ENCODE measurements at places on chromosomes 5 and 9.

DNA sequence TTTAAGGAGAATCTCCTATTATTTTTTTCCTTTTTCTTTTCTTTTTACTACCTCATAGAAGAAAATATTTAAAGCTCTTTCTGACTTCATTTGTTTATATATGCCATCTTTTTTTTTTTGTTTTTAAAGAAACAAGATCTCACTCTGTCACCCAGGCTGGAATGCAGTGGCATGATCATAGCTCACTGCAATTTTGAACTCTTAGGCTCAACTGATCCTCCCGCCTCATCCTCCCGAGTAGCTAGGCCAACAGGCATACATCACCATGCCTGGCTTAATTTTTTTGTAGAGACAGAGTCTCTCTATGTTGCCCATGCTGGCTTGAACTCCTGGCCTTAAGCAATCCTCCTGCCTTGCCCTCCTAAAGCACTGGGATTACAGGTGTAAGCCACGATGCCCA lies 59.5 kb downstream of the LNPEP start:
- DNase-seq, result no peak

DNA sequence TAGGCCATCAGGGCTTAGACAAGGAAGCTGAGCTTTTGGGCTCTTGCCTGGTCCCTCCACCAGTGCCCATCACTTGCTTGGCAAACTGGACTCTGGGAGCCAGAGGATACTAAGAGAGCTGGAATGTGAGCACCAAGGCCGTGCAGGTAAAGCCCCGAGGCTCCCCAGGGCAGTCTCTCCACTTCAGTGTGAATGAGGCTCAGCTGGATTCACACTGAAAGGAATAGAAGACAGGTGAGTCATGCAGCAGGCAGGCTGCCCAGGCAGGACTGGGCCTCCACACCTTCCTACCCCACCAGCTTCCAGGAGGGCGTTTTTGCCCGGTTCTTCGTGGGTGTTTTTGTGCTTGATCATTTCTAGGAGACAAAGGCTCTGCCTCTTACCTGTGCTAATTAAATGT lies 7.3 kb upstream of the CTSV start:
- no peak for DNase-seq

DNA sequence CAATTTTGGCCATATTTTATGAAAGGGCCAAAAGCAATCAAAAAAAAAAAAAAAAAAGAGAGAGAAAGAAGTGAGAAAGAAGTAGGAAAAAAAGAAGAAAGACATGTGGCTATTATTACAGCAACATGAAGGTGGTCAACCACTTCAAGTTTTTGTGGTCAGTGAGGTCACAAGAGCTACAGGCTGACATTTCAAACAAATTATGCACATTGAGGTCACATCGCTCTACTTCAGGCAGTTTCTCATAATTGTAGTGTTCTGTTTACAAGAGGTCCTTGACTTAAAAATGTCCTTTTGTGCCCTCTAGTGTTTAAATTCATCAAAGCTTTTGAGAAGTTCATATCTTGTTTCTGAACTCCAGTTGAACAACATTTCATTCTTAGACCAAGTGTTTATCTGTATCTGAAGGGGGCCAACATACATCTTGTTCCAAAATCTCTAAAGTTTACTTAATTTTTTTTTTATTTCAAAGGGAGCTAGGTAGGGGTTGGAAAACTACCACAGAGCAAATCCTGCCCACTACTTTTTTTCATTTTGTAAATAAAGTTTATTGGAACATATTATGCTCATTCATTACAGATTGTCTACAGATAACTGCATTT lies 513.1 kb downstream of the PDE4D start:
- DNase-seq, result peak; percentile 76

DNA sequence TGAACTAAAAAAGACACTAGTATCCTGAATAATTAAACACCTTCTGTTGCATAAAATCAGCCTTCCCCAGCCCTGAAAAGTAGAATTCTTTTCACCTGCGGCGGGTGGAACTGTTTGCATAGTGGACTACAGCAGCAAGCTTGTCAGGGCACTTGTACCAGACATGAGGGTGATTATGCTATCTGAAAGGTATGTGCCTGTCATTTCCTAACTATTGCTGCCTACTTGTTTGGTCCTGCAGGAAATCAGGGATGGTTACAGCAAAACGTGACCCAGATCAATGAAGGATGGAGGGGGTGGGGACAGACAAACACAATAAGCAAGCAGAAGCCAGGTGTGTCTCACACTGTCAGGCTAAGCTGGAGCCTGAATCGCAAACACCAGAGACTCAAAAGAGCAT lies 385.6 kb downstream of the MLLT3 start:
- no peak for DNase-seq

GRCh38 chr5:133336121-133336968 lies 276.0 kb downstream of the FSTL4 start:
- DNase-seq, result peak; percentile 17

DNA sequence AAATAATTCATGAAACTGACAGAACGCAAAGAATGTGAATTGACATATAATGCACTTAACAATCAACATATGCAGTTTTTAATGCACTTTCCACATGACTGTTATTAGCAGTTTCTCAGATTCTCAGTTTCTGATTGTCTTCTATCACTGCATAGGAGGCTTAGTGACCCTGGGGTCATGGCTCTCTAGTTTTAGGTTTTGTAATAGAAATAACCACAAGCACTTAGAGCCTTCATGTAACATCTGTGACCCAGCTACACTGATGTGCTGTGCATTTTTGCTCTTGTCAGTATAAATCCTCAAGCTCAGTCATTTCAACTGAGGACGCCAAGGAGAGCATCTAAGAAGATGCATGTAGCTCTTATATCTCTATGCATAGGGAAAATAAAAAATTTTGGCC lies 163.1 kb upstream of the IZUMO3 start:
- DNase-seq, result no peak

- DNase-seq, result no peak
Measured at GRCh38 chr9:31790720-31791119, 593.7 kb upstream of the ACO1 start.

DNA sequence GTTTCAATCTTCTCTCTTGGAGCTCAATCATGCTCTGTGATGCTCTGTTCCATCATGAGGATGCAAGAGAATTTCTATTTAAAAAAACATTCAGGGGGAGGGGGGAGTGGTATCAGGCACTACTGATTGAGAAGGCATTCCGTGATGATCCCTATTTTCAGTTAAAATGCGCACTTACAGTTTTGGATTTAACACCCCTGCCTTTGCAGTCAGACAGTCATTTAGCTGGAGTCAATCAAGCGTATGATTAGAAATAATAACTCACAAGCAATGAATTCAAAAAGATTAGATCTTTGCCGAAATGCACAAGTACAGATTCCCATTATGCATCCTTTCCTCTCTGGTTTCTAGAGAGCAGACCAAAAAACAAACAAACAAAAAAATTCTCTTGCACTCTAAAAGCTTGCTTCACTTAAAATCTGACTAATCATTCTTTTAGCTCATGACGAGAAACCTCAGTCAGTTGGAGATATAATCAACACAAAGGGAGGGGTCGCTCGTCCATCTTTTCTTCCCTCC lies 55.4 kb downstream of the EFNA5 start:
- no peak for DNase-seq

GRCh38 chr9:107667231-107668070 lies 177.9 kb upstream of the KLF4 start:
- no peak for DNase-seq

- DNase-seq, result no peak
Measured at GRCh38 chr9:7871977-7872730, 72.6 kb upstream of the DMAC1 start.

DNA sequence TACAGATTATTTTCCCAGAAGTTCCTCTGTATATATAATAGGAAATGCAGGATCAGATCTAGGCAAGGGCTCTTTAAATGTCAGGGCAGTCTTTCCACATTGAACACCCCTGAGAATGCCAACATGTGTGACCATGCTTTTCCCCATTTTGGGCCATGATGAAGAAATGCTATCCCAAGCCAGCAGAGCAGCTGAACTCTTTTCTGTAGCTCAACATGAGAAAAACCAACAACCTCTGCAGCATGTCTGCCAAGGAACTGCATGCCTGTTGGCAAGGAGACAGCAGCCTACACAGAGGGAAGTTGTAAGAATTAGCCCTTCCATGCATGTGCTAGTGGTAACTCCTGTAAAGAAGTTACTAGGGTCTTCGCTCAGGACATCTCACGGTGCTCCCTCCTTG lies 9.5 kb upstream of the IFNK start:
- no peak for DNase-seq

DNA sequence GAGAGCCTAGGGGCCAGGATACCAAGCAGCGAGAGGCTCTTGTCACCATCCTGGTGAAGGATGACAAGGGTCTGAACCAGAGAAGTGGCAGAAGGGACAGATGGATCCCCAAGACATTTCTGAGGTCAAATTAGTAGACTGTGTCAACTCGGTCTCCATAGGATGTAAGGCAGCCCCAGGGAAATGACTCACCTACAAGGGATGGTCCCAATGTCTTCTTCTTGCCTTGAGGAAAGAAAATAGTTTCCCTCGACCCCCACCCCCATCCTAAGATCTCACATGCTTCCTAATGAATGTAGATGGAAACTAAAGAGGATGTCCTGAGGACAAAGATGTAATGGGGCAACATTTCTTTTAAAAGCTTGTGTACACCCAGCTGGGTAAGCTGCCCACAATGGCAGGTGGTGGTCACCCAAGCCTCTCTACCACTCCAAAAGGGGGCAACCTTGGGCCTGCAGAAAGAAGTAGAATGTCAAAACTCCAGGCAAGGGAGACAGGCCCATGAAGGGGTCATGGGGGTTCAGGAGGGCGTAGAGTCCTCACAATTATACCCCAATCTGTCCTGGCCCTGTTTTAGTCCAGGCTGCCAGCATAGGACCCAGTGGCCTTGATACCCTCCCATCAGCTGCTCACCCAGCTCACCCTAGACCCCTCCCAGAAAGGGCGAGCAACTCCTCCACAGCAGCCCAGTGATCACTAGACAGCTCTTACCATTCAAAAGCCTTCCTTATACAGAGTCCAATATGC lies 187.4 kb downstream of the ACTL7B start:
- DNase-seq, result no peak

GRCh38 chr5:176810687-176811501 lies 535 bp downstream of the UNC5A start:
- DNase-seq, result peak; percentile 18

GRCh38 chr5:149485655-149486615 lies 65.3 kb downstream of the CSNK1A1 start:
- DNase-seq, result peak; percentile 7

DNA sequence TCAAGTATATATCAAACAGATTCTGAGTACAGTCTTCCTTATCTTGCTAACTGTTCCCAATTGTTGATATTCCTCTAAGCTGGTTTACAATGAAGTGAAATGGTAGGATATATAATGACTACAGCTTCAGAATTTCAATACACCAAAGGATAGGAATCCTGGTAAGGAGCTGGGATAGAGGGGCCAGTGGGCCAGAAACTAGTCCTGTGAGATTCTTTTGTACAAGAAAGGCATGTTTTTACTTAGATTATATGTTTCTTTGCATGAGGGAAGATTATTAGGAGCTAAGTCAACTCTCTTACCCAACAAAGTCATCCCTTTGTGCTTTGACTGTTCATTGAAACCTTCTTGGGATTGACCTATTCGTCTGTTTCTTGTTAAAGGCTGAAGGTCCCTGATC lies 435.7 kb downstream of the PLK2 start:
- DNase-seq, result no peak

DNA sequence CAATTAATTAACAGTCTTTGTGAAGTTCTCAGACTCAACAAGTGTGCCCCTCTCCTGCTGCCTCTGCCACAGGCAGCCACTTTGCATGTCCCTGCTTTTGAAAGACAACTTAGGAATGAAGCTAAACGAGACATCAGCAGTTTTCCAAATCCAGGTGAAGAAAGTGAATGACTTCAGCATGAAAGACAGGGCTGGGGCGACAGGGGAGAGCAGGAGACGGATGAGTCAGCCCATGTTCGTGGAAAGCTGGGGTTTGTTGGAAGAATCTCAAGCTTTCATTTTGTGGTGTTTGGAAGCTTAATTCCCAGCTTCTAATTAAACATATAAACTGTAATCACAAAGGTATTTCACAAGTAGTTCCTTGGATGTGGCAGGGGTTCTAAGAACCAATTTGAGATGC lies 207.8 kb upstream of the MAP3K1 start:
- no peak for DNase-seq

GRCh38 chr9:112599732-112600131 lies 113.1 kb downstream of the KIAA1958 start:
- no peak for DNase-seq

DNA sequence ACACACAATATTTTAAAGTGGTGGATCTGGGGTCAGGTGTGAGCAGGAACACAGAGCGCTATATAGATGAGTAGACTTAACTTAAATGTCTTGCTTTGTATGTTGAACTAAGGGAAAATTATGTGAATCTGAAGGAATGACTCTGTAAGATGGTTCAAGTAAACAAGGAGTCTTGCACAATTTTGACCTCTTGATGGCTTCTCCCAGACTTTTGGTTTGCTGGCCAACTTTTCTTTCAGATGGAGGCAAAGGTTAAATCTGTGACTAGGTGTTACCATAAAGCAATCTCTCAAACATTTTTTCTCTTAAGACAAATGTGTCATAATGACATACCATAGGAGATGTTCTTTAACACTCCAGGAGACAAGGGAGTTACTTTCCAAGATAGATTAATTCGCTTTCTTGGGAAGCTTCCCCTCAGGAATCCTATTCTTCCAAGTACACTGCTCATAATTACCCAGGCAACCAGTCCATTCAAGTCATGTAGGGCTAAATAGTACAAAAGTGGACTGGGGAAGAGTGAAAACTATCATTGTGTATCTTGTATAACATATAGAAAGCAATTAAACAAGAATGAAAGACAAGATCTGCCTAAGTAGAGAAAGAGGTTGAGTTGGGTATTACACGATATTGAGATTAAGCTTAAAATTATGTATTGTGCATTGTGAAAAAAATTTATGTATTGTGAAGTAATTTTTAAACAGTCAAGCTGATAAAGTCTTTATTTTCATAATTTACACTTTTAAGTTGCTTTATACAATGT lies 60.3 kb upstream of the SLC27A6 start:
- DNase-seq, result no peak

DNA sequence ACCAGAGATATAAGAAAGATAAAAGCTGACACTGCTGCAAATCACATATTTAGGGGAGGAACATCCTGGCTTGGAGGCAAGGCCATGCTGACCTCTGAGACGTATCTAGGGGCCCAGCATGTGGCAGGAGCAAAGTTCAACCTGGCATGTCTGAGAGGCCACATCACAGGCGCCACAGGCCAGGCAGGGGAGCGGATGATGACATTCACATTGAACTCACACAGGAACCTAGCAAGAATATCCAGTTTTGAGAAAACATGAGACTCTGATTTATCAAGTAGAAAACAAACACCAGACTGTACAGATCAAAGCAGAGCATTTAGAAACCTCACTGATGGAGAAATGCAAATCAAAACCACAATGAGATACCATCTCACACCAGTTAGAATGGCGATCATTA lies 64.2 kb upstream of the STK32A start:
- no peak for DNase-seq
